H9 (cell line): ENCODE measurements at places on chromosomes 7 and 10.

DNA sequence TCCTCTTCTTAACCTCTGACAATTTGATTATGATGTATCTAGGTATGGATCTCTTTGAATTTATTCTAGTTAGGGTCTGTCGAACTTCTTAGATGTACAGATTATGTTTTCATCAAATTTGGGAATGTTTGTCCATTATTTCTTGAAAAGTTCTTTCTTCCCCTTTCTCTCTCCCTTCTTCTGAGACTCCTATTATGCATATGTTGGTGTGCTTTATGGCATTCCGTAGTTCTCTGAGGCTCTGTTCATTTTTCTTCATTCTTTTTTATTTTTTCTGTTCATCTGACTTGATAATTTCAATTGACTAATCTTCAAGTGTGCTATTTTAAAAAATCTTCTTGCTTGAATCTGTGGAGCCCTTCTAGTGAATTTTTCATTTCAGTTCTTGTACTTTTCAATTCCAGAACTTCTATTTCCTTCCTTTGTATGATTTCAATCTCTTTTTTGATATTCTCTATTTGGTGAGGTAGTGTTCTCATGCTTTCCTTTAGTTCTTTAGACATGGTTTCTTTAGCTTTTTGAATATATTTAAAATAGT is 79.8 kb downstream of the TMEM270 start:
- no peak for DNase-seq

- no peak for DNase-seq
Observed at GRCh38 chr10:48683424-48683823, 1.2 kb upstream of the WDFY4 start.

DNA sequence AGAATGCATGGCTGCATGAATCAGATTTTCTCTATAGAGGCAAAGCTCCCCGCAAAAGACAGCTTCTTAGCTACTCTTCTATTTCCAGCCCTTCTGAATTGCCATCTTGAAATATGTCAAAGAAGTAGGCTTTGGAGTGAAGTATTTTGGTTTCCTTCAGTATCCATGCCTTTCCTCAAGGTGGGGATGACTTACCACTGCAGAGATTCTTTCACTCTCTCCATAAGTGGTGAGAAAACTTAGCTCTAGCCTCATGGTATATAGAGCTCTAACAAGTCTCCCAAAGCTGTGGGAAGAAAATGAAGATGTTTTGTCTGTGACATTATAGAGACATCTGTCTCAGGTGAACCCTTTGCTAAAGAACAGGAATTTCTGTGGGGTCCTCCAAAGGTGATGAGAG is 89.6 kb upstream of the ITGB1 start:
- DNase-seq, result no peak

DNA sequence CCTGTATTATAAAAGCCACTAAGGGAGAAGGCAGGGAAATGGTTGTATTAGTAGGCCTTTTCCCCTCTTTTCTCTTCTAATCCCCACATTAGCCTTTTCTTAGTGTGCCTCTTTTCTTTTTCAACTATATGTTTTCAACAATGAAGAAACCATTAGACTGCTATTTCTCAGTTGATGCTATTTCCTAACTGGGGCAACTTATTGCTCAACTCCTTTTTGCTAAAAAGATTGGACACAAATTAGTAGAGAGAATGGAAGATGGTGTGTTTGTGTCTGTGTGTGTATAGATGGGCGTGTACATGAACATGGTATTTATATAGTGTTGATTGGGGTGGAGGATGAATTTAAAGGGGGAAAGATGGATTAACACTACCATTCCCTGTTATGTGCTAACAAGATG is 28.4 kb downstream of the TBC1D12 start:
- DNase-seq, result no peak

DNA sequence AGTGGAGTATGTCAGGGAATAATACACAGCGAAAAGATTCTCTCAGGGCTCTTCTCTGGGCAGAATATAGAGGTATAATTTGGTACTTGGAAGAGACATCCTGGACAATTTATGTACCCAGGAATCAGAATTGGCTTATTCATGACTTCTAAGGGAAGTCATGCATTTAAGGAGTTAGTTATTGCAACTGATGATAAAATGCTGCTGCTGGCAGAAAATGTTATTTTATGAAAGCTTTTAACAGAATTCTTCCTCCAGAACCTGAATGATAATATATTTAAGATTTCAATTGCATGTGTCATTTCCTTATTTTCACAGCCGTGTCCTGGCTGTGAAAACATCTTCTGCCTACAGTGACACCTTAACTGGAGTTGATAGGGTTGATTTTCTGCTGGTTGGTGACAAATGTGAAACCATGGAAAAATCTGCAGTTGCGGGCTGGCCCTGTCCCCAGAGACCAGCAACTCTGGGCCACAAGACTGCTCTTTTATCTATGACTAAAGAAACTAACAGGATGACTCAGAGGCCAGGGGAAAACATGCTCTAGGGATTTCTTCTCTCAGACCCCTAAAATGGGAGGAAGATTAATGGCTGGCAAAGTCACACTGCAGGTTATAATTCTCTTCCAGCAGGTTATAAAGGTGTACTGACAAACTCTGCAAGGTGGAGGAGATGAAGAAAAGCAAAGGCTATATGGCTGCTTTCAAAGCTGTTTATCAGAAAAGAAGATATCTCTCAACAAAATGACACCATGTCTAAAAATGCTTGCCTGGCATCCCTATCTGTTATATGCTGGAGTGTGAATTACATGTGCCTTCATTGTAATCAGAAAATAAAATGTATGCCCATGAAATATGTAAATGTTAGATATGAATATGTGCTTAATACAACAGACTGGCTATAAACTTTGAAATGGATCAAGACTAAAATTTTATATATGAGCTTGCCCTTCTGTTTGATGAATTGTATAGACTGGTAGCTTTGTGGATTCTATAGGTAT is 12.1 kb upstream of the TRUB1 start:
- DNase-seq, result no peak

DNA sequence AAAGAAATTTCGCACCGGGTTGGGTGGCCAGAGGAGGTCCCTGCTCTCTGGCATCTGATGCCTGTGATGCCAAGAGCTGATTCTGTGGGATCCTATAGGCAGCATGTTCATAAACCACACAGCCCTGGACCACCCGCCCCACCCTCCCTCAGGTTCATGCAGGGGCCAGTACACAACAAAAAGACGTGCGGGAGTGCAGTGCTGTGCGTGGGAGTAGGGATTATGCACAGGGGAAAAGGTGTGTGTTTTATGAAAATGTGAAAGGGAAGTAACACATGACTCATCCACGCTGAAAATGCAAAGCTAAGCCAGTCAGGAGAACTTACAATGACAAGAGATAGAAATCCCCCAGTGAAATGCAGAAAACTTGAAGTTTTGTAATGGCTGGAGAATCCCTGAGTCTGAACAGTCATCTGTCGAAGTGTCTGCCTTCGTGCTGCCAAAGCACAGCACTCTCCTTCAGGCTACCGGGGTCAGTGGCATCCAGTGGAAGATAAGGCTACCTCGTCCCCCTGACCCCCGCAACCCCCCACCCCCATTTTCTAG is 1.1 kb downstream of the KIAA1217 start:
- DNase-seq, result no peak

DNA sequence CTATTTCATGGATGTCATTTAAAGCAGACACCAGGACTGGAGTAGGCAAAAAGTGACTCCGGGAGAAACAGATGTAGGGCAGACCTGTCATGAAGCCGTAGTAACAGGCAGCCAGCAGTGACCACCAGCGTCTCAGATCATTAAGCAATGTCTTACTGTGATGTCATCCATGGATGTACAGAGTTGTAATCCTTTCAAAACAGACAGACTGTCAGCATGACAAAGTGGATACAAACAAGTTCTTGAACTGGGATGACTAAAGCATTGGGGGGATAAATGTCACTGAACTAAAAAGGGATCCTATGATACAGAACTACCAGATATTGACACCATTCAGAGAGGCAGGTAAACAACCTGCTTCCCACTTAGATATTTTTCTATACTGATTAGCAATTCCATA is 675.5 kb downstream of the PARD3 start:
- no peak for DNase-seq

- no peak for DNase-seq
Observed at GRCh38 chr7:51732951-51733350, 416.3 kb upstream of the COBL start.
